ENCODE measurements at places on chromosomes 7 and 10. TPM values are rescaled to one million over a fixed set of nuclear protein-coding genes. Genes with fewer than 3 reads are reported as not detected.

DNA sequence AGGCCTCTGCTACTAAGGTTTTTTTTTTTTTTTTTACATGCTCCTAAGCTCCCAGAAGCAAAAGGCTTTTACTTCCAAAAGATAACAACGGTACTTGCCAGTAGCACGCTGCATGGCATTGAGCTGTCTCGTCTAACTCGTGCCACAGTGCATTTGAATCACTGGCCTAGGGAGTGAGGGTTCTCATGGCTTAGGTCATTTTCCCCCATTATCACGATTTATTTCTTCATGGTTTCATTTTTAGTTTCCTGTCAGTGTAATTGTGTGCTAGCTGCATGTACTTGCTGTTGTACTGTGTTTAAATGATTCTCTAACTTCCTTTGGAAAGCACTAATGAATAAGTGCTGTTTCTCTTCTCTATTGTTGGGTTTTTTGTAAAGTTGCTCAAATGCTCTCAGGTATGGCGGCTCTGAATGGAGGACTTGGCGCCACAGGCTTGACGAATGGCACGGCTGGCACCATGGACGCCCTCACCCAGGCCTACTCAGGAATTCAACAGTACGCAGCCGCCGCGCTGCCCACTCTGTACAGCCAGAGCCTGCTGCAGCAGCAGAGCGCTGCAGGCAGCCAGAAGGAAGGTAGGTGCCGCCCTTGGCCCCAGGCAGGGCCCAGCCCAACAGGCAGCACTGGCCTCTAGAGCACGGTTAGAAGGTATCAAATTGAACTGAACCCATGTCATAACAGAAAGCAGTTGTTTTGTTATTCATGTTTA, 290.5 kb downstream of the USP6NL start:
- H3K4me3 ChIP-seq, result no peak overlapping the region
- no peaks in the 10 kb centered on the region for H3K36me3 ChIP-seq
- no peak overlapping the region for H3K27ac ChIP-seq
- no peaks in the 10 kb centered on the region for H3K4me1 ChIP-seq
- peaks cover 3% of the 10 kb centered on the region for H3K27me3 ChIP-seq

DNA sequence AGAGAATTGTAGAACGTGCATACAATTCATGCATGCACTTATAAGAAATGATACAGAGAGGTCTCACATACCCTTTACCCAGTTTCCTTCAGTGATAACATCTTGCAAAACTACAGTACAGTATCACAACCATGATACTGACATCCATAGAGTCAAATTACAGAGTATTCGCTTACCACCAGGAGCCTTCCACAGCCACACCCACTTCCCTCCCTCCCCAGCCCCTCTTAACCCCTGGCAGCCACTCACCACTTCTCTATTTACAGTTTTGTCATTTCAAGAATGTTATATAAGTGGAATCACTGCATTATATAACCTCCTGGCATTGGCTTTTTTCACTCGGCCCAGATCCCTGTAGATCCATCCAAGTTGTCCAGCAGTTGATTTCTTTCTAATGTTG, 143.8 kb downstream of the ZNF248 start:
- H3K27ac ChIP-seq, result no peak overlapping the region
- no peak overlapping the region for H3K4me3 ChIP-seq
- H3K27me3 ChIP-seq, result no peaks in the 10 kb centered on the region
- H3K4me1 ChIP-seq, result no peaks in the 10 kb centered on the region
- no peak for DNase-seq
- no peaks in the 10 kb centered on the region for H3K36me3 ChIP-seq

DNA sequence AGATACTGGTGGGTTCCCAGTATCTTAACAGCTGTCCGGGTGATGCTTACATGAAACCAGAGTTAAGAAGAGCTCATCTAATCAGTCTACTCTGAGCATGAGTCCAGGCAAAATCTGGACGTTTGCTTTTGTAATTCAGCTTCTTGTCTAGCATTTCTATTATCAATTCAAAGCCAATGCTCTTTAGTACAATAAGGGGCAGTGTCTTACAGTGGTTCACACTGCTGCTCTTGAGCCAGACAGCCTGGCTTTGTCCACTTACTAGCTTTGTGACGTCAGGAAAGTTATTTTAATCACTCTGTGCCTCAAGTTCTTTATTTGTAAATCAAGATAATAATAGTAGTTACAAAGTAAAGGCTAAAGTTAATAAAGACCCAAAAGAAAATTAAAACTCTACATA, 227.3 kb upstream of the TCF7L2 start:
- H3K27me3 ChIP-seq, result no peaks in the 10 kb centered on the region
- H3K4me3 ChIP-seq, result no peak overlapping the region
- no peaks in the 10 kb centered on the region for H3K36me3 ChIP-seq
- H3K4me1 ChIP-seq, result no peaks in the 10 kb centered on the region
- no peak for DNase-seq
- no peak overlapping the region for H3K27ac ChIP-seq

DNA sequence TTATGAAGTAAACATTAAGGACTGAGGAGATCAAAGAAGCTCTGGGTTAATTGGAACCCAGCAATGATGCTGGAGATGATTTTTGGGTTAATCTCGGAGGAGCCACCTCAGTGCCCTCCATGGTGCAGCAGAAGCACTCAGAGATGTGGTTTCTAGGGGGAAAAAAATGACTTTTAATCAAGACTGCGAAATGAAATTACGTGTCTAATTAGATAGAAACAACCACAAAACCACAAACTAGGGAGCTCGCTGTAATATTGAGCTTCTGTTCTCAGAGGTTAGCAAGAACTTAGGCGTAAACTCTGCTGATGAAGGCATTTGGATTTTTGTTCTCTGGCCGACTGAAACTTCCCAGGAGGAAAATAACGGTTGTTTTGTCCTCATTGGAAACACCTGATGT, 319.0 kb downstream of the GRID1 start:
- DNase-seq, result no peak
- H3K27ac ChIP-seq, result no peak overlapping the region
- no peak overlapping the region for H3K4me3 ChIP-seq
- no peaks in the 10 kb centered on the region for H3K4me1 ChIP-seq
- no peaks in the 10 kb centered on the region for H3K36me3 ChIP-seq

GRCh38 chr7:490461-491291, 29.0 kb downstream of the PDGFA start:
- peaks cover 3% of the 10 kb centered on the region for H3K36me3 ChIP-seq
- no peak for DNase-seq
- peaks cover 14% of the 10 kb centered on the region for H3K27me3 ChIP-seq
- H3K4me3 ChIP-seq, result no peak overlapping the region

GRCh38 chr10:62171791-62172190, 96.9 kb downstream of the RTKN2 start:
- no peaks in the 10 kb centered on the region for H3K36me3 ChIP-seq
- no peaks in the 10 kb centered on the region for H3K4me1 ChIP-seq
- H3K27me3 ChIP-seq, result no peaks in the 10 kb centered on the region
- no peak overlapping the region for H3K27ac ChIP-seq
- H3K4me3 ChIP-seq, result no peak overlapping the region

The MKRN1 gene
- total RNA-seq, result 65.5 TPM

The NOM1 gene
- total RNA-seq, result 25.9 TPM

The AASS gene
- total RNA-seq, result 18.4 TPM

The OR2A12 gene
- not detected for total RNA-seq

The GNAT3 gene
- total RNA-seq, result not detected

All from MCF 10A (cell line).